ENCODE measurements at places on chromosomes 6 and 20.

DNA sequence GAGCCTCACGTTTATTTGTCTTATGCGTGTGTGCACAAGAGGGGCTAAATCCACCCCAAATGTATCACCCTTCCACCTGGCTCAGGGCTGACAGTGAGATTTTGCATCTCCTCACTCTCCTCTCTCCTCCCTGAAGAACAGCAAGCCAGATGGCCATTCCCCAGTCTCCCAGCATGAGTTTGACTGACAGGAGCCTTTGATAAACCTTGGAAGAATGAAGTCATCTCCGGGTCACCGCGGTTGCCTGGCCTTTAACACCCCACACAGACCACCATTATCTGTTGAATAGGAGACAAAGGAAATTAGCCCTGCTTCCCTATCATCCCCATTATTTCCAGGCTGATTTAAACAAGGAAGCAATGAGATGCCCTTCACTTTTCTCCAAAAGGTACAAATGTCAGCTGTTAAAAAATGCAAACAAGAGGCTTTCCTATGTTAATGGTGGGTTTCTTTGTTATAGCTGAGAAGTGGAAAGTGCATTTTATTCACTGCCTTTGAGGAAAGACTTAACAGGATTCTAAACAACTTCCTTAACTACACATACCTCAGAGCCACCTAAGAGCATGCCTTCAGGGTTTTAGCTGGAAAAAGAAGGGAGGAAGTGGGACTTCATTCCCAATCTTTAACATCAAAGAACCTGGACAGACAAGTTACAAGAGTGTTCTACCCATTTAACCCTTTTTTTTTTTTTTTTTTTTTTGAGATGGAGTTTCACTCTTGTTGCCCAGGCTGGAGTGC is 524.8 kb upstream of the ID4 start:
- DNase-seq: no peak

DNA sequence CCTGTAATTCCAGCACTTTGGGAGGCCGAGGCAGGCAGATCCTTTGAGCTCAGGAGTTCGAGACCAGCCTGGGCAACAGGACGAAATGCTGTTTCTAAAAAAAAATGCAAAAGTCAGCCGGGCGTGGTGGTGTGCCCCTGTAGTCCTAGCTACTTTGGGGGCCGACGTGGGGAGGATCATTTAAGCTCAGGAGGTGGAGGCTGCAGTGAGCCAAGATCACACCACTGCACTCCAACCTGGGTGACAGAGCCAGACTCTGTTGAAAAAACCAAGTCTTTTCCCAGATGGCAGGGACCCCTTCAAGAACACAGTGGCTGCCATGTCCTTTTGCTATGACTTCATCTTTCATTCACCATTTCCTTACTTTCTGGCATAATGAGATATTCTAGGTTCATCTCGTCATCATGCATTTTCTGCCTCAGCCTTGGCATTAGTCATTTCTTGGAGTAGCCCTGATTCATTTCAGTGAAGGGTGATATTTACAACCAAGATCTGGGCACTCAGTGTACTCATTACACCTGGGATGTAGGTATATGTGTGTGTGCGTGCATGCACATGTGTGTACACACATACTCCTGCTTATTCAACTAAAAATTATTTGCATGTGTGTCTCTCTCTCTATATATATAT is 61.4 kb upstream of the TOX2 start:
- no peak for DNase-seq

- DNase-seq: no peak
Observed at GRCh38 chr6:34908194-34908593, 19.1 kb downstream of the ANKS1A start.

DNA sequence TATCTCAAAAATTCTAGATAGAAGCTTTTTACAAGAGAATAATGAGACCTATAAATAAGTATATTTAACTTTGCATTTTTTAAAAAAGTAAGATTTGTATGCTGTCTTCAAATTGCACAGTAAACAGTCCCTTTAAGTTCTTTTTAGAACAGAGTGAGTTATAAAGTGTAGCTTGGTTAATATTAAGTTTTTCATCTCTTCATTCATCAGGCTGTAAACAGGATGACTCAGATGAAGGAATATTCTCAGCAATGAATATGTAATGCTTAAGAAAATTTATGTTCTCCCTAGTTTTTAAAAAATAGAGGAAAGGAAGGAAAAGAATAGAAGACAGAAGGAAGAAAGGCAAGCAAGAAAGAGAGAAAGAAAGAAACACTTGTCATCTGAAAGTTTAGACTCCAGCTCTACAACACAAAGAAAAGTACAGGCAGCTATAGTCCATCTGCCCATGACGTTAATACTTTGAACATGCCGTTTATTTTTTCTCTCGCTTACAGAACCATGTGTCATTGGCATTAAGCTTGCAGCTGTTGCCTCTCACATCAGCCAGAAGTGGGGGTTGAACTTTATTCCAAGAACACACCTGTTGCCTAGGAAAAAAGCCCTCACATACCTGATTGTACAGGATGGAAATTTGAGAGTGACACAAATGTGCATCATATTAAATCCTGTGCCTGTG is 36.1 kb downstream of the CAP2 start:
- DNase-seq: no peak

- no peak for DNase-seq
Observed at GRCh38 chr20:2224368-2224639, 71.5 kb upstream of the TGM3 start.

GRCh38 chr6:134686071-134686470 is 263.8 kb downstream of the ALDH8A1 start:
- no peak for DNase-seq

DNA sequence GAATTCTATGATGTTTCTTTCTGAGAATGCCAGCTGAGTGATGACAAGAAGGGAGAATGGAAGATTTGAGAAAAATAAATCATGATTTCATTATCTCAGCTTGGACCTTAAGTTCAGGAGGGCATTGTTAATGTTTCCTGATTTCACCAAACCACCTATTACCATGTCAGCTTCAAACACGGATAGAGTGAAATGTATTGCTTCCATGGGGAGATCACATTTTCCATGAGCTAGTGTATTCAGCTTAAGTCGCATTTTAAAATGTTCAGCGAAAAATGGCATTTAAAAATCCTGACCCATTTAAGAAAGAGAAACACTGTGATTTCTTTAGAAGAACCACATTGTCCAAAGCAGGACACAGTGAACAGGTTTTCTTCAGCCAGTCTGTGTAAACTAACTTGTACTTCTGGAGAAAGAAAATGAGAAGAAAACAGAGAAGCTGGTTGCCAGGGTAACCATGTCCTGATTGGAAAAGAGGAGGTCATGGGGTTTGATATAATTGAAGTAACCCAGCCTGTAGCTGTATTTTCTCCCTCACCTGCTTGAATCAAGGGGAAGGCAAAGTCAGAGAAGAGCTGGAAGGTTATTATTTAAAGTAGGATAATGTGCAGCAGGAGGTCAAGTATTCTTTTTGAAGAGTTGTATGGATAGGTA is 684.1 kb upstream of the NRSN1 start:
- DNase-seq: no peak

GRCh38 chr6:17987697-17988421 is 424 bp upstream of the KIF13A start:
- no peak for DNase-seq

- DNase-seq: no peak
Observed at GRCh38 chr20:44018259-44018941, 103.7 kb downstream of the TOX2 start.

GRCh38 chr6:8435845-8436168 is 462 bp upstream of the SLC35B3 start:
- DNase-seq: no peak

GRCh38 chr20:50879649-50880550 is 51.3 kb downstream of the ADNP start:
- no peak for DNase-seq

DNA sequence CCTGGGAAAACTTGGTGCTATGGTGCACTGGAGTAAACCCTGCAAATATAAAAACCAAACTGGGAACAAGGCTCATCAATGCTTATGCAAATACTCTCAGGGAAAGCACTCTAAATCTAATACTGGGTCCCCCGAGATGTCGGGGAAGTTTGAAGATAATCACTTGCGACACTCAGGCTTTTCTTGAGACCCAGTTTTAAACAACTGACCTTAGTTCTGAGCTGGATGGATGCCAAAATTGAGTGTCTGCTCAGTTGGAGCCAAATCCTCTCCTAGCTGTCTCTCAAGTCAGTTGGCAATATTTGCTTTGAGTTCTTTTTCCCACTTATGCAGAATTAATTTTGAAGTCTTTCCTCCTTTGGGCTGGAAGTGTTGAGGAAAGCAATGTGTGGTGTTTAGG is 75.5 kb upstream of the CD2AP start:
- no peak for DNase-seq

- DNase-seq: no peak
Observed at GRCh38 chr6:139242457-139243240, 49.1 kb downstream of the TXLNB start.

DNA sequence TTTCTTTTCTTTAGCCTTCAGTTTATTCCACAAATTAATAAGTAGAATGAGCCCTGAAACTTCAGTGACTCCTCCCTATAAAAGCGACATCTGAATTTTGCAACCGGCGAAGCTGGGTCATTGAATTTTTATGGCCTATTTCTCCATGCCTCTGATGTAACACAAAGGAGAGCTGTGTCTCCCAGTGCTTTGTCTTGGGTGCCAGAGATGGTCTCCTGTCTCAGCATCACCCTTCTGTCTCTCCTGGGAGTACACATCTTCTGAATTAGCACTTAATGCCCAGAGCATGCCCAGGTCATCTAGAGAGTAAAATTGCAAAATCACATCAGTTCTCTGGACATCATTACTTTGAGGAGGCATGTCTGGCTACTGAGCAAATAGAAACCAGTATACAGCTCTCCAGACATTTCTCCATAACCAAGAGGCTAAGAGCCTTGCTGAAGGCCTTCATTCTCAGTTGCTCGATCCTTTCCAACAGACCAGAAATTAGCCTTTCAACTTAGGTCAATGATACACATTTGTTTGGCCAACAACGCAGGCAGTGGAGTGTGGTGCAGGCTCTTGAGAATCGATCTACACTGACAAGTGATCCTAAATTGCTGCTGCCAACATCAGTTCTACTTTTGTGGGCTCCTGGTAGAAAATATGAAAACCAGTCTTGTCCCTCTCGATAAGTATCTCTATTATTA is 176.0 kb upstream of the FOXQ1 start:
- no peak for DNase-seq

DNA sequence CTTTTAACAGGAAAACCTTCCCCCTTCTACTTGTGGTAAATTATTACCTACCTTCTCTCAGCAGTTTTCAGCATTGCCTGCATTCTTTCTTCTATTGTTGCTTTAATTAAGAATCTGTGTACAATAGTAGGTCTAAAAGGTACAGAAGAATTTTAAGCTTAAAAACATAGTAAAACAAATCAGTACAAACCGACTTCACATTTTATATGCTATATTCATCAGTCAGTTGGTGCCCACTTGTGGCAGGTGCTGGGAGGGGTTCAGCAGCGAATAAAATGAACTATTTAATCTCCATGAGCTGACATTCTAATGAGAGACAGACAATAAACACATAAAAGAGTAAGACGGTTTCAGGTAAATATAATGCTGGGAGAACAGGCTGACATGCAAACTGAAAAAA is 73.4 kb upstream of the FBXO30 start:
- DNase-seq: no peak

- no peak for DNase-seq
Observed at GRCh38 chr6:128493877-128494276, 26.5 kb downstream of the PTPRK start.

DNA sequence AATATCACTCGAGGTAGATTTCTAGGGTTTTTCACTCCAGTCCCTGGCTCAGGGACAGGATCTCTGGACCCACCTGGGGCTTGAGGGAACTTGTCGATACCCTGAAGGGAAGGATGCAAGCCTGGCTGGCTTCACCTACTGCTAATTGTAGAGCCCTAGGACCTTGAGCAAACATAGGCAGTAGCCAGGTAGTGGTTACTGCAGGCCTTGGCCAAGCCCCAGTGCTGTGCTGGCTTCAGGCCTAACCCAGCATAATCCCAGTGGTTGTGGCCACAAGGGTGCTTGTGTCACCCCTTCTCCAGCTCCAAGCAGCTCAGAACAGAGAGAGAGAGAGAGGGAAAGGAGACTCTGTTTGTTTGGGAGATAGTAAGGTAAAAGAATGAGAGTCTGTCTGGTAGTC is 5.8 kb upstream of the MCM9 start:
- no peak for DNase-seq

GRCh38 chr6:115514656-115515055 is 546.0 kb downstream of the FRK start:
- no peak for DNase-seq

DNA sequence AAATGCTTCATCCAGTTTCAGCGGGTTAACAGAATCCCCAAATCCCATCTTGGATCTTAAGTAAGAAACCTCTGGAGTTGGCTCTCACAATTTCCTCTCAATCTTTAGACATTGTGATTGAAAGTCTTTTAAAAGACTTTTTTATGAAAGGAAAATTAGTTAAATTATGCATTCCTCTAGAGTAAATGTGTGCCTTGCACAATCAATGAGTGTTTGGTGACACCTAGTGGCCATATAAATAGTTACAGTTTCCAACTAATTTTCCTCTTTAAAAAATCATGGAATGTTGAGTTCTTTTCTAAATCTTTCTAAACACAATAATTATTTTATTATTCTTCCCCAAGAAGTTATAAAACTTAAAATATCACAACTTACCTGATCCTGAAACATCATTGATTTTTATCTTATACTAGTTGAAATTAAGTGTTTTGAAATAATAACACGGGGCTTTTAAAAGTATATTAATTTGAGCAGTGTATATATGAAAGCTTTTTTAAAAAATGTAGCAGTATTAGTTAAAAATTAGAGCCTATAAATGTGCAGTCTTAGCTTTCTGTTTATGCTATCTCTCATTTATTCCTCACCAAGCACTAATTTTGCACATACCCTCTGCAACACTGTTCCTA is 66.4 kb downstream of the PKHD1 start:
- DNase-seq: no peak

GRCh38 chr20:50338479-50339391 is 148.1 kb downstream of the CEBPB start:
- DNase-seq: no peak

DNA sequence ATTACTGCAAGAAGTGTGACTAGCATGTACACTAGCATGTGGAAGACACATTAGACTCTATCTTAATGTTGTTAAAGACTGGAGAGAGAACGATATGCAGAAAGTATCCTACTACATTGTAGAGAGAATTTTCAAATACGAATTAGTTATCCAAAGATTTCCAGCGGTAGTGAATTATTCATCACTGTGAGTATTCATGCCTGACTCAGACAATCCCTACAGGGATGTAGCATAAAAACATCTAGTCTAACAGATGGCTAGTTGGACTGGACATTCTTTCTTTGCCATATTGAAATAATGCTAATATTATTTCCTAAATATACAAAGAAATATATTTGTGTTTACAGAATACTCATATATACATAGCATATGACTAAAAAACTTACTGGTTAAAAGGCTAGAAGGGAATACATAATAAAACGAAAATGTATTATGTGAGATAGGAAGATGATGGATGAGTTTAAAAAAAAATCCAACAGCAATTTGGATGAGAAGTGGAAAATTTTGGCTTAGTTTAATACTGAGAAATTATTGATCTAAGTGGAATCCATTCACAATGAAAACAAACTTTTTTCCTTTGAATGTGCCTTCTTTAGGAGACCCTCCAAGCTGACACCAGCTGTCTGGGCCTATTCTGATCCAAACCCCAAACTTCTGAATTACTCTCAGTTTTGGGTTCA is 580.7 kb downstream of the RFPL4B start:
- DNase-seq: no peak

GRCh38 chr20:36950414-36951197 is 902 bp downstream of the SAMHD1 start:
- DNase-seq: peak; percentile 12

GRCh38 chr6:6006428-6007365 is at the start of gene NRN1:
Gene NRN1, minus strand, starts transcription at chr6:6006925. Its CDS starts 176 bp downstream, at chr6:6006749.
- no peak for DNase-seq
